Activated T-helper 1 cell treated with anti-CD3 and anti-CD28 coated beads, Interleukin-12 subunit alpha, Interleukin-12 subunit beta, Interleukin-2, Interleukin-4 antibody, amounts not matched to agents 30 ng/mL and 10 ng/mL and 1 ng/mL, durations not matched to agents 14 hours and 24 hours and 36 hours (primary cell): ENCODE measurements at places on chromosomes 11 and 22.

- no peak for DNase-seq
Measured at GRCh38 chr11:117589063-117589462, 208.0 kb downstream of the DSCAML1 start.

DNA sequence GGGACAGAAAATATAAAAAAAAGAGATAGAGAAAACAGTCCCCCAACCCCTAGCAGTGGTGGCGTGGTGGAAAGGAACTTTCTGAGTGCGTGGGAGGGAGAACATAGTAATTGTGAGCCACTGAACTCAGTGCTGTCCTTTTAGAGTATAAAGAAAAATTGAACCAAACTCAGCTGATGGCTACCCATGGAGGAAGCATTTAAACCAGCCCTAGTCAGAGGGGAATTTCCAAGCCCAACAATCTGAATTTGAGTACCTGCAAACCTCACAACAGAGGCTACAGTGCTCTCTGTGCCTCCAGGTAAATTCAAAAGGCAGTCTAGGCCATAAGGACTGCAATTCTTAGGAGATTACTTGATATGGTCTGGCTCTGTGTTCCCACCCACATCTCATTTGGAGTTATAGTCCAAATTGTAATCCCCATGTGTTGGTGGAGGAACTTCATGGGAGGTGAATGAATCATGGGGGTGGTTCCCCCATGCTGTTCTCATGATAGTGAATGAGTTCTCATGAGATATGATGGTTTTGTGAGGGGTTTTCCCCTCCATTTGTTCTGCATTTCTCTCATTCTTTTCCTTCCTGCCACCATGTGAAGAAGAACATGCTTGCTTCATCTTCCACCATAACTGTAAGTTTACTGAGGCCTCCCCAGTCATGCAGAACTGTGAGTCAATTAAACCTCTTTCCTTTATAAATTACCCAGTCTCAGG lies 687.8 kb downstream of the FAM181B start:
- DNase-seq = no peak

DNA sequence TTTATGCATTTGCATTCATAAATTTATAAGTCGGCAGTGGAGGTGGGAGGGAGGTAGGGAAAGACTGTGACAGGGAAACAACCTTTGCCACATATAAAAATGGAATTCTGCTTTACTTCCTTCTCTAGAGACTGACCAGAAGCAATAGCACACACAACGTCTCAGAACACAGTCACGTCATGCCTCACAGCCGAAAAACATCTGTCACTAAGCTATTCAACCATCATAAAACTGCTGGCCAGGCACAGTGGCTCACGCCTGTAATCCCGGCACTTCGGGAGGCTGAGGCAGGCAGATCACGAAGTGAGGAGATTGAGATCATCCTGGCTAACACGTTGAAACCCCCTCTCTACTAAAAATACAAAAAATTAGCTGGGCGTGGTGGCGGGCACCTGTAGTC lies 101.0 kb upstream of the CHRM4 start:
- no peak for DNase-seq

GRCh38 chr22:41846268-41846987 lies 13.5 kb downstream of the SREBF2 start:
- DNase-seq = no peak

DNA sequence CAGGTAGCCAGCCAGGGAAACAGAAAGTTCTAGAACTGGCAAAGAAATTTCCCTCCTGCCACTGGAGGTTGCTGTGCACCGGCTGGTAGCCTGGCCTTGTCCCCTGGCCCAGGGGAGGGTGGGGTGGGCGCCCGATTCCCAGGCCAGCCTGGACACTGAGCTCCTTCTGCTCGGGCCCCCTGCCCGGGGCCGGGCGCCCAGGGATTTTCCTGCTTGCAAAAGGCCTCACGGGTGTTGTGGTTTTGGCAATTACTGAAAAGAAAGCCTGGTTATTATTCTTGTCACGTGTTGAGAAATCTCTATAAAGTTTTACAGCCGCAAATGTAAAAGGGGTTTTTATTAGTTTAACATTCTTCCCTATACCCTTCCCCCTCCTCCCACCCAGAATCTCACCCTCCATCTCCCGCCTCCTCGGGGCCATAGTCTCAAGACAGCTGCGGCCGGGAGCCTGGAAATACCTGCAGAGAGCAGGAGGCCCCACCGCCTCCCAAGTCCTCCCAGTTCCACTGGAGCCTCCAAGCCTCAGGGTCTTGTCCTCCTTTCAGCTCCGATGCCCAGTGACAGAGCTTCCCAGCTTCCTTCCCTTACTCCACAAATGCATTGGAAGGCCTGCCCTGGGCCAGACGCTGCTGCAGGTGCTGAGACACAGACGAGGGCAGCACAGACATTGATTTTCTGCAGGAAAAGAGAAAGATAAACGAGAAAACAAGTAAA lies 1515.6 kb downstream of the TBC1D22A start:
- no peak for DNase-seq

DNA sequence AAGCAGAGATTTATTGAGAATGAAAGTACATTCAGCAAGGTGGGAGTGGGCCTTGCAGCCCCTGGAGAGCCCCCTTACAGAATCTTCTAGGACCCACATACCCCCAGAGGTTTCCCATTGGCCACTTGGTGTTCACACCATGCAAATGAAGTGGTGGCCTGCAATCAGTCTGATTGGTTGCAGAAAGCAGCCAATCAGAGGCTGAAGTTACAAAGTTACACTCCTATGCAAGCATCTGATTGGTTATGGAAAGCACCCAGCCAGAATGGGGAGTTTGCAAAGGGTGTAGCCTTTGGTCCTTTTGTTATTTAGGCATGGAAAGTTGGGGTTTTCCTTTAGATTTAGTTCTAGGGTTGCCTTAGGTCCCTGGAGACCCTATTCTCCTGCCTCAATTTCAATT lies 34.9 kb downstream of the UVRAG start:
- DNase-seq = no peak

GRCh38 chr22:38249803-38250642 lies 22.8 kb downstream of the TMEM184B start:
- no peak for DNase-seq

- DNase-seq = no peak
Measured at GRCh38 chr11:117449111-117449693, 121.5 kb downstream of the CEP164 start.

- DNase-seq = no peak
Measured at GRCh38 chr22:27641049-27641795, 160.3 kb downstream of the MN1 start.

DNA sequence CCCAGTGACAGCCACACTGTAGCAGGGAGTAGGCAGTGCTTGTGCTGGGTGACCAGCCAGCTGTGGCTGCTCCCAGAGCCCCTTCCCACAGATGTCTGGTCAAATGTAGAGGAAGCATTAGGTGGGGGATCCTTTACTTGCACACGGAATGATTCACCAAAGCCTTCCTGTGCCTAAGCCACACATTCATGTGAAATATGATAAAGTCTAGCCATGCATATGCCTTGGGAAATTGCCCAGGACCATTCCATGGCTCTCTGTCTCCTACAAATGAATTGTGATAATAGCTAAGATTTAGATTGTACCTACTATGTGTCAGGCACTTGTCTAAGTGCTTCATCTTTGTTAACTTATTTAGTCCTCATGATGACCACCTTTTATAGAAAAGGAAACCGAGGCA lies 217.5 kb upstream of the E2F8 start:
- no peak for DNase-seq

DNA sequence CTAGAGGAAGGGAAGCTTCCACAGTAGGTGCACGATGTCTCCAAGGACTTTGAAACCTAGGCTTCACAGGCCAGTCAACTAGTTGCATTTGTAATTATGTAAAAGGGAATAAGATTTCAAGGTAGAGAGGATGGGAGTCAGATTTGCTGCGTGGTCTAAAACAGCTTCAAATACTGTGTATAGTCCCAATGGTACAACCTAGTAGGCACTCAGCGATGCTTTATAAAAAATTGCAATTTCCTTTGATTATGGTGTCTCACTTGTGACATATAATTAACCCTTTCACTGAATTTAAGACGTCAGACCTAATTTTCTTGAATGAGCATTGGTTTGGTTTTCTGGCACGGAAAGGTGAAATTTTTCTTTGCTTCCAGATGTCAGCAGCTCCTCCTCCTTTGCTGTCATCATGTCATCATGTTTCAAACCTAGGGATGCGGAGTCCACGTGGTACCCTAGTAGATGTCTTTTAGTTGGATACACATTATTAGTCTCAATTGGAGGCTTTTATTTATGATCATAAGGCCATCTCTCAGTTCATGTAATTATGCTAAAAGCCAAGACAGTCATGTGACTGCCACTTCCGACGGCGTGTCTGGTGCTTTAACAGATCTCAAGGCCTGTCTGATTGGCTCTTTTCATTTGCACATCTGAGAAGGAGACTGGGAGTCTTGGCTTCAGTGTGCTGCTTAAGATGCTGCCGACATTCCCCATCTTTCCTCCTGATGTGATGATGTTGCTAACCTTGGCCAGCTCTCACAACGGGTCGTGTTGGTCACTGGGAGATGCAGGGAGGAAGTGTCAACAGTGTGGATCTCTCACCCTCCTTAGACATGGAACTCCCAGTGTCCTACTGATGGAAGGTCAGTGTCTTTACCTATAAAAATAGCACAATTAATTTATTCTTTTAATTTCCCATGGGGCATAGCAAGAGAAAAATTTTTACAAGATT lies 134.0 kb downstream of the HIPK3 start:
- no peak for DNase-seq

- no peak for DNase-seq
Measured at GRCh38 chr22:27218012-27218920, 560.9 kb downstream of the MIAT start.

GRCh38 chr22:35024364-35024692 lies 41.6 kb upstream of the ISX start:
- DNase-seq = no peak

DNA sequence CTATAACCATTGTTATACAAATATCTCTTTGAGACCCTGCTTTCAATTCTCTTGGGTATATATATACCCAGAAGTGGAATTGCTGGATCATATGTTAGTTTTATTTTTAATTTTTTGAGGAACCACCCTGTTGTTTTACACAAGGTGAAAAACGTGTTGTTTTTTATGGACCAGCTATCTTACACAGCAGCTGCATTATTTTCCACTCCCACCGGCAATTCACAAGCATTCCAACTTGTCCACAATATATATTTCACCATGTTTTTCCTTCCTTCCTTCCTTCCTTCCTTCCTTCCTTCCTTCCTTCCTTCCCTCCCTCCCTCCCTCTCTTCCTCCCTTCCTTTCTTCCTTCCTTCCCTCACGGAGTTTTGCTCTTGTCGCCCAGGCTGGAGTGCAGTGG lies 6.3 kb upstream of the APOL5 start:
- no peak for DNase-seq

GRCh38 chr11:27611947-27612455 lies 88.3 kb downstream of the BDNF start:
- no peak for DNase-seq

DNA sequence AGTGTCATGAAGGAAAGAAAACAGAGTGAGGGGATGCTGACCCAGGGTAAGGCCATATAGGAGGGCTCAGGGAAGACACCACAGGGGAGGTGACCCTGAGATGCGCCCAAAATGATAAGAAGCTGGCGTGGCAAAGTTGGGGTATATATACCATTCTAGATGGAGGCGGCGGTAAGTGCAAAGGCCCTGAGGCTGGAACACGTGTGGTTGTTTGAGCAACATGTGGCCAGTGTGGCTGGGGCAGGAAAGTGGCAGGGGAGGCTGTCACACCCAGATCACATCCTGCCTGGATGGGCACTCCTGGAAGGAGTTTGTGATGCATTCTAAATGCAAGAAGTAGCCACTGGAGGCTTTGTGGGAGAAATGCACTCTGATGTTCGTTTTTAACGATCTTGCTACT lies 70.2 kb downstream of the CYTH4 start:
- DNase-seq = no peak

DNA sequence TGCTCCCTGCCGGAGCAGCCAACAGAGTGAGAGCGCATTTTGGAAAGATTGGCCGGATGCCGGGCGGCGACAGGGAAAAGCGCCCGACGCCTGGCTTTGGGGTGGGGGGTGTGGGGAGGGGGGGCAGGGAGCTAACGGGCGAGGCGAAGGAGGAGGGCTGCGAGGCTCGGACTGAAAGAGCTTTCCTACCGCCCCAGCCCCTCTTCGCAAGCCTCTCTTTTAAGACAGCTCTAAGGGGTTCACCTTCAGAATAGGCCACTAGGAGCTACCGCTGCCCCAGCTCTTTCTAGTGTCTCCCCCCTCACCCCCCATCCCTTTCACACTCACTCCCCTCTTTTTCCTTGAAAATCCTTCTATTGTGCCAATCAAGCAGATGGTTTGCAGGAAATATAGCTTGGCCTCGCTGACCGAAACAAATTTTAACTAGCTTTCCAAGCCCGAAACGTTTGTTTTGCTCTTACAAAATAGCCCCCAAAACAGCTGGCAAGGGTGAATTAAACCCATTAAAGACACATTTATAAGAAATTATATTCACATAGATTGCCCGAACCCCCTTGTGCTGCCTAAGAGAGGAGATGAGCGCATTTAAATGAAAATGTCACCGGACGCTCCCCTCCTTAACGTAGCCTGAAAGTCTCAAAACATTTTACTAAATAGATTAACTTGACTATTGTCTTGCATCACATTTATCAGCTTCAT lies 3.7 kb upstream of the DBX1 start:
- no peak for DNase-seq

- no peak for DNase-seq
Measured at GRCh38 chr22:42931421-42932196, 74.5 kb upstream of the ARFGAP3 start.

DNA sequence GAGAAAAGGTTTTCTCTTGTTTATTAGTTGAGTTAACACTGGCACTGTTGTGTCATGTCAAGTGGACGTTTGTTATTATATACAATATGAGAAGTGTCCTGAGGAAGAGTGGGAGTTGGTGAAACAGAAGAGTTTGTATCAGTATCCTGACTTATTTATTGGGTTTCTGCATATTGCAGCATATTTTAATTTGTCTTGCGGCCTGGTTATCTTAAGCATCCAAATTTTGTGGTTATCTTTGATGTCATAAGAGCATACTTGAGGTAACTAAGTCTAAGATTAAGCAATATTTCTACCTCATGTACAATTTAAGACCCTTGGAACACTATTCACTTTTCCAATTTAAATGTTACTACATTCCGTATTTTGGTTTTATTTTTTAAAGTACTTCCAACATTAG lies 103.5 kb downstream of the DDX10 start:
- DNase-seq = no peak

GRCh38 chr11:79493555-79494171 lies 52.8 kb upstream of the TENM4 start:
- DNase-seq = peak; percentile 3

DNA sequence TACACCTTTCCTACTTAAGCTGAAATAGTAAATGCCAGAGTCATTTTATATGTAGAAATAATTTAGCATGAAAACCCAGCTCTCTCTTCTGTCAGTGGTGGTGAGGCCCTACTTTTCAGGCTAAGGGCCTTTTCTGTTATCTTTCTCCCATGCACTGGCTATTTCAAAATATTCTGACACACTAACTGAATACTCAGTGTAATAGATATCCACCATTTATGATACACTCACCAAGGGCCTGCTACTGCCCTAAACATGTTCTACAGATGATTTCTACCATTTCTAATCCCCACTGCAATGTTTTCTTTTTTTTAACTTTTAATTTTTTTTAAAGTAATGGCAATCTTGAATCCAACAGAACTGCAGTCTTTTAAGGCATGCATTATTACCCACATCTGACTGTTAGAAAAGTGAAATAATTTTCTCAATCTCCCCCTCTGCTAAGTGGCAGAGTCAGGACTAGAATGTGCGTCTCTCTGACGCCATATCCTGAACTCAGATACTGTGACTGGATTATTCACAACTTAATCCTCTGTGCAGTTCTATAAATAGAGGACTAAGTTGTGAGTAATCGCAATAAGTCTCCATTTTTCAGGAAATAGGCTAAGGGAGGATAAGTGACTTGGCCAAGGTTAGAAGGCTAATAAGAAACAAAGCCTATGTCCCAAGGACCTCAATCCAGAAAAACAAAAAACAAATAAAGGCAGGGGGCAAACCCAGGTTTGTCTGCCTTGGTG lies 44.0 kb downstream of the GRAMD1B start:
- no peak for DNase-seq
